Mesenteric fat pad (tissue), 1 donor: ENCODE measurements at places on chromosomes 11 and 22. TPM values are rescaled to one million over a fixed set of nuclear protein-coding genes. Genes with fewer than 3 reads are reported as not detected.
A peak's percentile ranks its signal among the peaks of the same experiment; 100 is the strongest.

LINC01488 gene
- not detected for total RNA-seq

ALX4 gene
- total RNA-seq = not detected

DNA sequence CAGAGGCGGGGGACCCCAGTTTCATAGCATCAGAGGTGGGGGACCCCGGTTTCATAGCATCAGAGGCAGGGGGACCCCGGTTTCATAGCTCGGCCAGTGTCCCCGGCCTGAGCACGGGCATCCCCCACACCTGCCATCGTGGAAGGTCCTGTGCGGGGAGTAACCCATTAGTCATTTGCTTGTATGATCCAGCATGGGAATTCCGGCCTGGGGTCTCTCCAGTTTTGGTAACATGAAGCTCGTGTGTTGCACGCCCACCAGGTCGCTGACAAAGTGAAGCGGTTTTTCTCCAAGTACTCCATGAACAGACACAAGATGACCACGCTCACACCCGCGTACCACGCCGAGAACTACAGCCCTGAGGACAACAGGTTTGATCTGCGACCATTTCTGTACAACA, 29.0 kb upstream of the KRTAP5-7 start:
- peak; percentile 83 for DNase-seq

LRRC56 gene
- total RNA-seq = 0.71 TPM

- peak; percentile 88 for DNase-seq
Observed at GRCh38 chr22:28883917-28884746, 760 bp downstream of the ZNRF3 start.

KDM4D gene
- total RNA-seq = 0.93 TPM

DNA sequence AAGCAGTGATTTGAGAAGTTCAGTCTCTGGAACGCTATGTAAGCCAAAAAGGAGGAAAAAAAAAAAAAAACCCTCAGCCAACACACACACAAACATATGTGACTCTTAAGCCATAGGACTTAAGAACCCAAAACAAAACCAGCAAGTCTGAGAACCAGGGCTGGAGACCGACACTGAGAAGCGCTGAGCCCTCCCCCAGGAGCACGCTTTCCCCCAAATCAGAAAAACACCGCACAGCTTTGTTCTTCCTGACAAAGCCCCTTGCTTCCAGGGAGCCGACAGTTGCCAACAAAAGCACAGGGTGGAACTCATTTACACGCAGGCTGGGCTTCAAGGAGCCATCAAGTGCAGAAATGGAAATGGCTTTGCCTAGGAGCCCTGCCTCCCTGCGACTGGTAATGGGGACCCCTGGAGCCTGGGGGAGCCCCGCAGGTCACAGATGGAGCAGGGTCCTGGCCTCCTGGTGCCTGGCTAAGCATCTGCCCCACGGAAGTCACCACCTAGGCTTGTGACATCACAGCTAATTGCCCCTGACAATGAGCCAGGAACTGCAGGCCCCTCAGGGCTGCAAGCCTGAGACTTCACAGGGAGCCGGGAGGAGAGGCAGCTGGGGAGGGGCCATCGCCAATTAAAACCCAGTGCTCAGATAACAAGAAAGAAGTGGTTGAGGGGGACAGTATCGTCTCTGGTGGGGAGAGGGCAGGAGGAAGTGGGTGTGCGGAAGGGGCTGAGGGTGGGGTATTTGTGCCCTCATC, 66.9 kb downstream of the NFAM1 start:
- DNase-seq = no peak

DNA sequence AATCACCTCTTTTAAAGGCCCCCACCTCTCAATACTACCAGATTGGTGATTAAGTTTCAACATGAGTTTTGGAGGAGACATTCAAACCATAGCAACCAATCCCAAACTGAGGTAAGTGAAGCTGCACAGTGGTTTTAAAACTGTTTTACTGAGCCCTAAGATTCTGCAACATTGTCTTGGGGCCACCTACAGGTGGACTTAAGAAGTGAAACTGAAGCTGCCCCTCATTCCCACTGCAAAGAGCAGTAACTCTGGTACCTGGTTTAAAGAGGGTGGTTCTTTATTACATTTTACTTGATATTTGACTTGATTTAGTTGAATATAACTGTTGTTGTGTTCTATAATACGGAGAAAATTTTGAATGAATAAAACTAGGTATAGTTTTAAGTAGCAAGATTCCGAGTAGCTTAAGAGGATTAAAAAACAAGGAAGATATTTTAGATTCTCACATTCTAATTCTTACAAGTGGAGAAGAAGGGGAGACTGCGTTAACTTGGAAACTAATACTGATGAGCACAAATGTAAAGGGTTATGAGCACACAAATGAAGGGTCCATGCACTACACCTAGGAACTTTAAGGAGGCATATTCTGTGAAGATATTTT, 26.7 kb downstream of the SYT9 start:
- DNase-seq = no peak

DNA sequence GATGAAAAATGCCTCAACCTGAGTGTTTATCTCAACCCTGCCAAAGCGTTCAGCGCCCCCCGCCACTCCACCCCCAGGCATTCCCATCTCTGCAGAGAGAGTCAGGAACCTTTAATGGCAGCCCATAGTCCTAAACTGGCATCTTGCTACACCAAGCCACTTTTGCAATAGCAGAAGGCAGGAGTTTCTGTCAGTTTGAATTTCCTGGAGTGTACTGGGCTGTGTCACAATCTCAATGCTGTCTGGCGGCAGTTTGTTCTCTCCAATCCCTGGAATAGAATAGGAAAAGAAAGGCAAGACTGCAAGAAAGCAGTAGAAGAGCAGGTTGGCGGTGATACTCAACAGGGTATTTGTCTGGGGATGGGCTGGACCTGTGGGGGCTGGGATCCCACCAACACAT, 32.9 kb upstream of the FLI1 start:
- DNase-seq = no peak

- no peak for DNase-seq
Observed at GRCh38 chr11:87374038-87374807, 336.5 kb downstream of the TMEM135 start.

POLD3 gene
- 12.5 TPM for total RNA-seq

DNA sequence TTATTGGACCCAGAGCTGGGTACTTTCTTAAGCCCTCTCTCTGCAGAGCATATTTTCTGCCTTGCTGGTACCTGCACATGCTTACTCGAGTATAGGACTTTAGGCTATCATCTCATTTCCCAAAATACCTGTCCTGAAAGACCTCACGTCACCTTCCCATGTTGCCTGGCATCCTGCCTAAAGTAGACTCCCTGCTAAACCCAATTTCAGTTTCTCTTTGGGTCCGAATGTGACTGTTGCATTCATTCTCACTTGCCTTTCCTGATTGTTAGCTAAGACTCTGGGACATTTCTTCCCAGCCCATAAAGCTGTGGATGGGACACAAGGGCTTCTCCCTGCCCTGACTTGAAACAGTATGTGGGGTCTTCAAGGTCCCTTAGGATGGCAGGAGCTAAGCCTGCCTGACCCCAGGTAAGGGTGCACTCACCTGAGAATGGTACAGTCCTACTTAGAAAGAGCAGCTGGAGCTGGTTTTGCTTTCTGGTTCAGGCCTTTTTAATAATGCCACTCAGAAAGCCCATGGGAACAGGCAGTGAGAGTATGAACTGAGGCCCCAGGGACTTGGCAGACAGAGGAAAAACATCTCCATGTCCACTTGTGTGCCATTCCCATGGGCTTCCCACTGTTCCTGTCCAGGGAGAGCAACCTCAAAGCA, 12.9 kb downstream of the OR51E2 start:
- no peak for DNase-seq
